ENCODE measurements at places on chromosomes 2 and 18.

DNA sequence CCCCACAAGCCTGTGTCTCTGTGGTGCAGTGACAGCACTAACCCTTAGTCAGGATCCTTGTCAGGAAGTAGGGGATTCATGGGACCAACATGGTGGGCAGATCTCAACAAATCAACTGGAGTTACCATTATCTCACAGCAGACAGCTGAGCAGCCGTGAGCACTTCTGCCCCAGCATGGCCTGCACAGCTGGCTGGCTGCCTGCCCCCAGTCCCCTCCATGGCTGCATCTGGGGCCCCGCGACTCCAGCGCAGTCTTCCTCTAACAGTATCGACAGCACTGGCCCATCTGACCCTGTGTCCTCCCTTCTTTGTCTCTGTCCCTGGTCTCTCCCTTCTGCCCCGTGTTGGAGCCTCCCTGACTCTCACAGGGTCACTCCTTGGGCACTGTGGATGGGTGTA lies 4.7 kb upstream of the ADCY3 start:
- no peak for DNase-seq

DNA sequence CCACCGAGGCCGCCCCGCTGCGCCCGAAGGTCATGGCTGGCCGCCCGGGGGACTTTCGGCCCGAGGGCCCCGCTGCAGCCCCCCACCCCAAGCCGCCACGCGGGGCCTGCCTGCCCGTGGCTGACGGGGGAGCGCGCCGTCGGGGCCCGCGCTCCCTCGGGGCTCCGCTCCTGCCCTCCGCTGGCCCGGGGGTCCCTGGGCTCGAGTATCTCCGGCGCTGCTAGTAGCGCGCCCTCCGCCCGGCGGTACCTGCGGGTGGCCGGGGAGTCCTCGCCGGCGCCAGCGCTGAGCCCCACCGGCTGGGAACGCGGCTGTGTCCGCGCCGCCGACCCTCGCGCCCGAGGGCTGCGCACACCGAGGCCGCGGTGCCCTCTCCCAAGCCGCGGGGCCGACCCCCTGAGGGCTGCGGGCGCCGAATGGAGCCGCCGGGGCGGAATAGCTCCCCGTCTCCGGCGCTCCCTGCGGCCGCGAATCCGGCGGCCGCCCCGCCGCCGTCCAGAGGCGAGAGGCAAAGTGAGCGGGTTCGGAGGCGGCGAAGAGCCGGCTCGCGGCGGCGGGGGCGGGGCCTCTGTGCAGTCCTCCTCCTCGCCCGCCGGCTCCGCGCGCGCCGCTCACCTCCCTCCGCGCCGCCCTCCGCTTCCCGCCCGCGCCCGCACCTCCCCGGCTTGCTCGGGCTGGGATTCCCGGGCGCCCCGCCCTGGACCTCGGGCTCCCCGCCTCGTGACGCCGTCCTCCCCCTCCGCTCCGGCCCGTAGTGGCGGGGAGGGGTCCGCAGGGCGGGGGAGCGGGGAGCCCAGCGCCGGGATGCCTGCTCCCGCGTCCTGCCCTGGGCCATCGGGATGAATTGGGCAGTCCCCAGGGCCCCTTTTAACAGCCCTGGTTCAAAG lies at the start of gene KCNG3:
Gene KCNG3, minus strand, starts transcription at position 515 of the 887 bp plus-strand sequence. Its CDS starts 481 bp downstream, at position 34.
- peak; percentile 38 for DNase-seq

GRCh38 chr2:7666596-7667259 lies 749.5 kb downstream of the RNF144A start:
- DNase-seq: no peak

DNA sequence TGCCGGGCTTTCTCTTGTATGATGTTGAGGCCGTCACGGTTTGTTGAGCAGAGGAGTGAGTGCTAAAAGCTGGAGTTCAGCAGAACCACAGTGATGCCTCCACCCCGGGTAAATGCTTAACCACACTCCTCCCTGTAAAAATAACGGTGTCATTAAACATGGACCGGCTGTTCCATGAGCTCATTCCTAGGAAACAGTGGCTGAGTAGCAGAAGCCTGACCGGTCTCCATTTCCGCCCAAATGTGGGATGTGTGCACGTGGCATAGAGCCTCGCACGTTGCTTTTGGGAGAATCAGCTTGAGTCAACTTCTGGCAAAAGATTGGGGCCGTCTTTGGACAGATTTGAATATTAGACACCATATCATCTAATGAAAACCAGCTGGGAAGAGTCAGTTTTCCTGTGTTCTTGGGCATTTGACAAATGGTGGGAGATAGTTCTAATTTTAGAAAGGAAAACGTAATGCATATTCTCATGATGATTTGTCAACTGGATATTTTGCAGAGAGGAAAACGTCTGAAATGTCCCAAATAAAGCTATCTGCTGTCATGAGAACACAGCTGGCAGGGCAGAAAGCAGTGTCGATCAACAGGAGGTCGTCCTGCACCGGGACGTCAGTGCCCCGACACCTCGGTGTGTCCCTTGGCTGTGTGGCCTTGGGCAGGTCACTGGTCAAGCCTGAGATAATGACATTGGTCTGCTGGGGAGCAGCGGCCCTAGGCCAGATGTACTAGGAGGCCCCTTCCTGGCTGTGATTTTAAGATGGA lies 42.4 kb downstream of the LRRFIP1 start:
- no peak for DNase-seq

GRCh38 chr18:27871726-27872125 lies 305.2 kb downstream of the CDH2 start:
- DNase-seq: no peak

DNA sequence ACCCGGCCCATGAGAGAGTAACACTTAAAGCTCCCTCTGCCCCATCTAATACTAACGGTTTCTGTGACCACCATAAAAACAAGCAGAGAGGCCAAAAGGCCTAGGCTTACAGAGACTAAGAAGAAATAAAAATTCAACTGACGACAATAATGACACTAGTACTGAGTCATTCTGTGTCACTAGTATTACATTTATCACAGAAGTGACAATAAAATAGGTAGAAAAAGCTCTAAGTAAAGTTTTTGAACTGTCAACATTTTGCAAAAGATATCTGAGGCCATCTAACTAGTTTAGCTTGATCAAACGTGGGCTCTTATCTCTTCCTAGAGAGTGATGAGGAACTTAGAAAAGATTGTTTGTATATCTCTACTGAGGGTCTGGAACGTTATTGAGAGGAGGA lies 35.6 kb downstream of the AP1S3 start:
- no peak for DNase-seq

DNA sequence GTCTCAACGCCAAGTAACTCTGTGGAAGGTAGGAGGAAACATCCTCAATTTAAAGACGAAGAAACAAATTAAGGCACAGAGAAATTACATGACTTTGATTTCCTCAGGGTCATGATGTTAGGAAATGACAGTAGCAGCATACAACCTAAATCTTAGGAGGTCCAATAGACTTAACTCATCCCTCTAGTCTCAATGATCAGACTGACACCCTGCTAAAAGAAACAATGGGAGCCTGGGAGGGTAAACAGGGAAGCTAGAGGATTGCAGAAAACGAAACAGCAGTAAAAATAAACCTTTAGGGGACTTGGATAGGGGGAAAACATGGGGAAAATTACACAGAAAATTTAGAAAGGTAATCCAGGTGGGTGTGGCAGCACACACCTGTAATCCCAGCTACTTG lies 56.0 kb downstream of the ROCK2 start:
- no peak for DNase-seq

DNA sequence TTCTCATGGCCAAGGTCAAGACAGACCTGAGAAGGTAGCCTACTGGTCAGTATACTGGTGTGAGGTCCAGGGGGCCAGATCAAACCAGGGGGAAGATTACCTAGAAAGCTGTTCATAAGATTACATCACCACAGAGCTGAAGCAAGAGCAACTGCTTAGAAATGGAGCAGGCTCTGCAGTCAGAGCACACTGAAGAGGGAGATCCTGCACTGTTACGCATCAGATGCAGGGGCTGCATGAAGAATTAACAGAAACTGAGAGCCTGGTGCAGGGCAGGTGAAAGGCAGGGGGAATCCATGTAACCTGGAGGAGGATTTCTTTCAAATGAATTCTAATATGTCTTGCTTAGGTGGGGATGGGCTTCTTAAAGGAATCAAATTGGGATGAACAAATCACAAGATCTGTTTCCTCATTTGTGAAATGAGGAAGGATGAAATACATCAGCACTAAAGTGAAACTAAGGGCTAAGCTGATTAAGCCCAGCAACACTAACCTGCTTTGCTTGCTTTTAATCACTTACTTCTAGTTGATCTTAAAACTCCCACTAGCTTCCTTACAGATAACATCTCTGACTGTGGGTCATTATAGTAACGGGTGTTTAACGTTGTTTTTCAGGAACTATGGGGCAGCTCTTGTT lies 74.3 kb upstream of the ADAM23 start:
- DNase-seq: no peak

- no peak for DNase-seq
Observed at GRCh38 chr2:2649109-2650072, 318.3 kb upstream of the MYT1L start.

- DNase-seq: no peak
Observed at GRCh38 chr18:51522821-51523220, 325.3 kb upstream of the MEX3C start.
